ENCODE measurements at places on chromosomes 5 and 9. TPM values are rescaled to one million over a fixed set of nuclear protein-coding genes. Genes with fewer than 3 reads are reported as not detected.

GRCh38 chr5:99122976-99123375, 194.2 kb upstream of the CHD1 start:
- no peak overlapping the region for H3K4me3 ChIP-seq
- H3K36me3 ChIP-seq, result no peaks in the 10 kb centered on the region
- no peaks in the 10 kb centered on the region for H3K27me3 ChIP-seq
- no peaks in the 10 kb centered on the region for H3K4me1 ChIP-seq
- no peak overlapping the region for H3K27ac ChIP-seq

- no peaks in the 10 kb centered on the region for H3K27me3 ChIP-seq
- no peak overlapping the region for H3K27ac ChIP-seq
- H3K36me3 ChIP-seq, result no peaks in the 10 kb centered on the region
- H3K4me3 ChIP-seq, result no peak overlapping the region
- DNase-seq, result no peak
- H3K4me1 ChIP-seq, result no peaks in the 10 kb centered on the region
Measured at GRCh38 chr5:178428341-178429155, 161.6 kb downstream of the COL23A1 start.

- peak overlapping the region; percentile 44 for H3K4me3 ChIP-seq
- no peak for DNase-seq
- H3K36me3 ChIP-seq, result no peaks in the 10 kb centered on the region
- peak overlapping the region; percentile 83 for H3K27ac ChIP-seq
Measured at GRCh38 chr5:131272307-131272706, 8.5 kb downstream of the CDC42SE2 start.

GRCh38 chr5:14011089-14012020, 66.9 kb upstream of the DNAH5 start:
- no peak for DNase-seq
- no peaks in the 10 kb centered on the region for H3K36me3 ChIP-seq
- H3K27me3 ChIP-seq, result peaks cover 23% of the 10 kb centered on the region
- H3K4me1 ChIP-seq, result peaks cover 7% of the 10 kb centered on the region
- H3K27ac ChIP-seq, result no peak overlapping the region

IFNA21 gene
- not detected for total RNA-seq

GRCh38 chr9:97615439-97616072, 17.6 kb downstream of the TSTD2 start:
- no peaks in the 10 kb centered on the region for H3K4me1 ChIP-seq
- peaks cover 19% of the 10 kb centered on the region for H3K36me3 ChIP-seq
- H3K27ac ChIP-seq, result no peak overlapping the region
- H3K27me3 ChIP-seq, result no peaks in the 10 kb centered on the region
